Mononuclear cell (primary cell): ENCODE measurements at places on chromosomes 6 and 20. TPM values are rescaled to one million over a fixed set of nuclear protein-coding genes. Genes with fewer than 3 reads are reported as not detected.

The SAPCD1 gene
- 0.63 TPM for total RNA-seq

The LSM2 gene
- total RNA-seq: 15.4 TPM

The APOM gene
- 3.0 TPM for total RNA-seq

The GGT7 gene
- 5.1 TPM for total RNA-seq

The SYNE1 gene
- total RNA-seq: 143 TPM

The VGLL2 gene
- 0.10 TPM for total RNA-seq

The CTCFL gene
- not detected for total RNA-seq

The UFL1 gene
- total RNA-seq: 24.9 TPM
